ENCODE measurements at places on chromosomes 13 and 19.

DNA sequence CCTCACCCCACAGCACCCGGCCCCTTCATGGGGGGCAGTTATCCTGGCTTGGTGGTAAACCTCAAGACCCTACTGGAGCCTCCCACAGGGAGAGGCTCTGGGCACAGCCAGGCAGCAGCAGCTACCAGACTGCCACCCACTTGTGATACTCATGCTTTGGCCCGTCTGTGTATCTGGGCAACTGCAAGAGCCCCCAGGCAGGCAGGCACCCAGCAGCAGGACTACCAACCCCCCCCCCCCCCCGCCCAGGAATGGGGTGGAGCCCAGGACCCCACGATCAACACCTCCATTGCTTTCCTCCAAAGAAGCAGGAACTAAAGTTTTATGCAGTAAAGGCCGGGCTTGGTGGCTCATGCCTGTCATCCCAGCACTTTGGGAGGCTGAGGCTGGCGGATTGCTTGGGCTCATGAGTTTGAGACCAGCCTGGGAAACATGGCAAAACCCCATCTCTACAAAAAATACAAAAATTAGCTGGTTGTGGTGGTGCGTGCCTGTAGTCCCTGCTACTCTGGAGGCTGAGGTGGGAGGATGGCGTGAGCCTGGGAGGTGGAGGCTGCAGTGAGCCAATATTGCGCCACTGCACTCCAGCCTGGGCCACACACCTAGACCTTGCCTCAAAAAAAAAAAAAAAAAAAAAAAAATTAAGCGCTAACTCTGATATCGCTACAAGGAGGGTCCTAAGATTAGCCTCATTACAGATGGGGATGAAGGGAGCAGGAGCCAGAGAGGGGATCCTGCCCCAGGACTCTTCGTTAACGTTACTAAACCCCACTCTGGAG lies 1.1 kb upstream of the LYL1 start:
- no peak for DNase-seq

DNA sequence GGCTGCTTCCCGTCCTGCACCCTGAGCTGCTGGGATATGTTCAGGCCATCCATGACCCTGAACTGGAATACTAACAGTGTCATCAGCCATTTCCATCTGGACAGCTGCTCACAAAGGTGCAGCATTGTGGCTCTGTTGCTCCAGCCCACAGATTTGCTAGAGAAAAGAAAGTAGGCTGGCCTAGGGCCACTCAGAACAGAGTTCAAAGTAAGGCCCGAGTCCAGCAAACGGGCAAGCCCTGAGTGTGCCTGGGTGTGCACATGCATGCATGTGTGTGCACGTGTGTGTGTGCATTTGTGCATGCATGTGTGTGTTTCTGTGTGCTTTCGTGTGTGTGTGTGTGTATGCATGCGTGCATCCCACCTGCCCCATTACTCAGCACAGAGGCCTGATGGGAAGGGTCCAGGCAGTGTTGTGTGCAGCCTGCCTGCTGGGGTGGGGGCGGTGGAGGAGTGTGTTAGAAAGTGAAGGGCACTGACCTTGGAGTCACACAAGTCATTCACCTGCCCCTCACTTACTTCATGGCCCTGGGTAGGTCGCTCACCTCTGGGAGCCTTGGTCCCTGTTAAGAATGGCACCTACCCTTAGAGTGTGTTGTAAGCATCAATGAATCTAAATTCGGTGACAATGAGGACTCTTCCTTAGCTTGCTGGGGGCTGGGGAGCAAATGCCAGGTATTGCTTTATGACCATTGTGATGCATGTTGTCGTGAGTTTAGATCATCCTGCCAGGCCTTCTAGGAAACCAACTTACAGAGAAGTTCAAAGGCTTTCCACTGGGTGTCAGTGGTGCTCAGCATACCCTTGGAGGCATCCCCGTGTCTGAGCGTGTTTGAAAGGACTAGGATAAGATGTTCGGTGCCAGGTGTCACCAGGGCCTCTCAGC lies 53.2 kb downstream of the GPR12 start:
- peak; percentile 12 for DNase-seq

DNA sequence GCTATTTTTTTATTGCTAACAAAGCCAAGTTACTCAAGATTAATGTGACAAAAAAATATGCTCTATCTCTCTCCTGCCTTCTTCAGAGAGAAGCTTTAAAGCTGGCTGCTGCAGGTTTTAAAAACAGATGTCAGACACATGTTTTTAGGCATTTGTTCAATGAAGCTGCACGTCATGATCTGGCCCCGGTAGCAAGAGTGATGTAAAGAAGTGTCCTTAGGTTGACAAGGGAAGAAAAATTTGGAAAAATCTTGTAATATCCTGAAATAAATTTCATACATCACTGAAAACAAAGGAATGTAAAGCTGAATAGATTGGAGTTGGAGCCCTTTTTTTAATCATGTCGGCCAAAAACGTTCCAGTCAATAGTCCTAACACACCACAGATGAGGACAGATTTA lies 531.4 kb upstream of the NBEA start:
- DNase-seq = no peak

DNA sequence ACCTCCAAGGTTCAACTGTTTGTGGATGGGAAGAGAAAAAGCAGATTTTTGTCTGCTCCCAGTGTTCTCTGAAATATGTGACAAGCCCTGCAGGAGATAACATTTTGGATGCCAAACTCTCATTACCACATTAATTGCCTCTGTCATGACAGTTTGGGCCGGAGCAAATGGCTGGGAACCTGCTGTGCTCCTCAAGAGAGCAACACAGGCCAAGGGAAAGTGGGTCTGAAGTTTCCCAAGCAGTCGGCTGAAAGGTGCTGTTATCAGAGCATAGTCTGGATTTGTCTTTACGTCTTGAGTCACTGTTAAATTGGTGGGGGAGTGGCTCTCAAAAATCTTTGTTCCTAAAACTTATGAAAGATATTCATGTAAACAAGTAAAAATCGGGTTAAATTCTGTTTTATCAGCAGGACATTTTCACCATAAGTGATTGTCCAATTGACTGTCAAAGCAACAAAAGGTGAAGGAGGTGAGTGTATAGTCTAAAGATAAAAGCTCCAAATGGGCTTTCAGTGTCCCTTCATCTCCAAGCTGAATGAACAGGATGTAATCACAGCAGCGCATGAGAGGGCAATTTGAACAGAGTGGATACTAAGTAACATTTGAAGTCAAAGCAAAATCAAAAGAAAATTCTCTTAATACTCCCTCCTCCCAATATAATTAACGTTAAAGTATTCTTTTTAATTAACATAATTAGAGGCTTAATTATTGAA lies 844.8 kb downstream of the PCDH17 start:
- DNase-seq = no peak

DNA sequence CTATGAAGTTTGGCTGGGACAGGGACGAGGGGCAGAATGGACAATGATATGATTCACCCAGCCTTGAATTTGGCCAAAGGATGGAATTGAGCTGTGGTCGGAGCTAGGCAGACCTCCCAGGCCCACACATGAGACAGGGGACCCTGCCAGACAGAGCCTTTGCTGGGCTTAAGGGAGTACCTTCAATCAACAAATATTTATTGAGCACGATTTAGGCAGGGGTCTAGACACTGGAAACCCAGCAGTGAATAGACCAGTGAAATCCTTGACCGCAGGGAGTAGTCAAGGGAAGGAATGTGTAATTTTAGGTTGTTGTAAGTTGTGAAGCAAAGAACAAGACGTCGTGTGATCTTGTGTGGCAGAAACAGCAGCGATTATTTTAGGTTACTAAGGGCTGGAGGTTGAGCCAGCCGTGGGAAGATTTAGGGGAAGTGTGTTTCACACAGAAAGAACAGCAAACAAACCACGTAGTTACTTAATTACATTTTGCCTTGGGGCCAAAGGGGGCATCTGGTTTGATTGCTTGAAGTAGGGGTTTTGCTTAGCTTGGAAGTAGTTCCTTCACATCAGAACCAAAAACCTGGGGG lies 16.9 kb upstream of the AP1M2 start:
- DNase-seq = no peak

DNA sequence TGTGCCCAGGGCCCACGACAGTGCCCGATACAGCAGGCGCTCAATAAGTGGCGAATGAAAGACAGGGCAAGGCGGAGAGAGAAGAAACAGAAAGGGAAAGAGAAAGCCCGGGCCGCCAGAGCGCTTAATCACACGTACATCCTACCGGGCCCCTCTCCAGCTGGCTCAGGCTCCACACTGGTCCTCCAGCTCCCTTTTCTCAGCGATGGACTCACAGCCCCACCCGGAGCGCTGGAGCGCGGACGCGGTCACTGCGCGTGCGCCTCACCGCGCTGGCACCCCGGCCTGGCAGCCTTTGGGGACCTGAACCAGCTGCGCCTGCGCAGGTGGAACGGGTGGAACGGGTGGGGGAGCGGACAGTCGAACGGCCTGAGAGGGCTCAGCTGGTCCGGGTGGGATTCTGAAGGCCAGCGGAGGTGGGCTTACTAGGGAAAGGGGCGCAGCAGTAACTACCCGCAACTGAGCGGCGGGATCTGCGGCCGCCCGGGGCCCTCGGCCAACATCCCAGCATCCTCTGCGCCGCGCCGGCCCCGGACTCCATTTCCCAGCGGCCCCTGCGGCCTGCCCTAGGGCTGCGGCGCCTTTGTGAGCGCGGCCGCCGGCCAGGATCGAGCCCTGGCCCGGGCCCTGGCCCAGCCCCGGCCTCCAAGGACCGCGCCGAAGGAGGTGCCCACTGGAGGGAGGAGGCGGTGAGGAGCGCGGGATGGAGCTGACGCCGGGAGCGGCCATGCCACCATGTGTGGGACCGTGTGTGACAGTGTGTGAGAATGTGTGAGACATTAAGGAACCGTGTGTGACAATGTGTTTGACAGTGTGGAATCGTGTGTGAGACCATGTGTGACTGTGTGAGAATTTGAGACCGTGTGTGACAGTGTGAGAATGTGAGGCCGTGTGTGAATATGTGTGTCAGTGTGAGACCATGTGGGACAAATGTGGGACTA lies at the start of gene ZNF583:
Gene ZNF583, plus strand, starts transcription at position 569 of the 941 bp plus-strand sequence. CDS start 2,783 bp downstream, outside the sequence.
- no peak for DNase-seq

DNA sequence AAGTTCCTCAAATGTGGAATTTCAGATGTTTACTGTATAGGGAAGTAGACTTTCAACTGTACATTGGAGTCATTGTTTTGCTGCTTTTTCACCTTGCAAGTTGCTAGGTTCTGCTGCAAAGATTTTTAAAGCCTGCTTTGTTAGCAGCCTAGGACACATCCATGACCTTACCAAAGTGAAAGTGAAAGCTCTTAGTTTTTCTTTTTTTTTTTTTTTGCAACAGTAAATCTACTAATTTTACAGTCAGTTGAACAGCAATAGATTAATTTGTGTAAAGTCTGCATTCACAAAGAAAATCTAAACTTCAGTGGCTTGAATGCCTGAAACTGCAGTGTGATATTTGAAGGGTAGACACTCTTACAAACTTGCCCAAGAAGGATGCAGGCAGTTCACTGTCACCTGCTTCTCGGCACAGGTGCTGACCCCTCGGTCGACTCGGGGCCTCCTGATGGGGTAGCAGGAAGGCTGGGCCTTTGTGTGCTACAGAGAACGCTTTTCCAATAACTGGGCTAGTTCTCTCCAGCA lies 5.0 kb upstream of the MTIF3 start:
- no peak for DNase-seq

DNA sequence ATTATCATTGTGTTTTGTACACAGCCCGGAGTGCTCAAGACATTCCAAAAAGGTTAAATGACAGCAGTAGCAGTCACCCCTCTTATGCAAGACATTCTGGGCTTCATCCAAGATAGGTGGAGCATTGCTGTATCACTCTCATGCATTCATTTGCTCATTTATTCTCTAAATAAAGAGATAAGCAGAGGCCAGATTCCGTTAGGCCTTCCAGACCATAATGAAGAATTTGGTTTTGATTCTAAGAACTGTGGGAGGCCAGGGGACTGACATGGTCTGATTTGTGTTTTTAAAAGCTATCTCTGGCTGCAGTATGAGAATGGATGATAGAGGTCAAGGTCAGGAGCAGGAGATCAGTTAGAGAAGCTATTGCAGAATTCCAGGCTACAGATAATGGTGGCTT lies 145.8 kb downstream of the KCNRG start:
- DNase-seq = no peak

- DNase-seq = no peak
Measured at GRCh38 chr13:81106348-81106747, 765.4 kb upstream of the SPRY2 start.

Measured in NCI-H2081 treated with DMSO at 0.1 percent for 48 hours (cell line).